ENCODE measurements at places on chromosomes 3 and 15.

DNA sequence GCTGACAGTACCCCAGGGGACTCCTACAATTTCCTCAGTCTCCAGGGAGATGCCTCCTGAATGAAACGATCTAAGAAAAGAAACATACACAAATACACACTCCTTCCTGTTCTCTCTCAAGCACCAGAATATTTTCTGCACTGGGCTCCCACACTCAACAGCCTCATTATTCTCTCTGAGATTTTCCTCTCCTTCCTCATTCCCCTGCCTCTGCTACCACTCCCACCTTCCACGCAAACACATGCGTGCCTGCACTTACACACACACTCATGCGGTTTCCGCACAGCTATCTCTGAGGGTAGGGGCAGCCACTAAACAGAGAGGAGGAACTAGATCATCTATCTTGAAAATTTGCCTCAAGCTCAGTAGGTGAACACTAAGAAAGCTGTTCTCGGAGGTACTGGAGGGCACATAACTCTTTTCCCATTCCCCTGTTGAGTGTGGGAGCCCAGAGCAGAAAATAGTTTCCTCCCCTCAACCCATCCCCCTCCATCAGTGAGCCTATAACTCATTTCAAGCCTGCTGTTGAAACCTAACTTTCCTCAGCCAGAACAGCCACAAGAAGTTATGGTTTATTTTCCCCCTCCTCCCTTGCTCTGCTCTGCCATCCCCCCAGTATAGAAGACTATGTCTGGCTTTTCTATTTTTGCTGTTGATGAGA lies 30.5 kb upstream of the TIPARP start:
- no peak for DNase-seq

- DNase-seq: peak; percentile 38
These were observed 62.0 kb upstream of the ACP3 start for GRCh38 chr3:132255041-132255745.

DNA sequence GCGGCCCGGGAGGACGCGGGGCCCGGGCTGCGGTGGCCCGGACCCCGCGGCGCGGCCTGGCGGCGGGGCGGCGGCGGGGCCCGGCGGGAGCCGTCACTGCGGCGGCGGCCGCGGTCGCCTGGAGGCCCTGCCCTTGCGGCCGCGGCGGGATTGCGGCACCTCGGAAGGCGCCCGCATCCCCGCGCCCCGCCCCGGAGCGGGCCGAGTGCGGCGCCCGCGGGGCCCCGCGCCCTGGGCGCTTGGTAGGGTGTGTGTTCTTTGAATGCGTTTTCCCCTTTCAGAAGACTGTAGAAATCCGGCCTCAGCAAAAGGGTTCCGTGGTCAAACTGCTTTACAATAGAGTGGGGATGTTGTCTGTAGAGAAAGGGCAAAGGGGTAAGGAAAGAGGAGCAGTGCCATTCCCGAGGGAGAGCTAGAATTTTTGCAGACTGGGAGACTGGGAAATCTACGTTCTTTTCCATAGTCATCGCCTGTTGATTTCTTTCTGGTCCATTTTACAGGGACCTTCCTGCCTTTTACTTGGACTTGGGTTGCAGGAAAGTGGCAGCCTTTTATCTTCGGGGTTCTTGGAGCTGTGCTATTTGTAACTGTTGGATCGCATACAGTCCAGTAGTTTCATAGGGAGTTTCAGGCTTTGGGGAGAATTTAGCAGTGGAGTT lies 630 bp downstream of the SNRK start:
- DNase-seq: no peak

DNA sequence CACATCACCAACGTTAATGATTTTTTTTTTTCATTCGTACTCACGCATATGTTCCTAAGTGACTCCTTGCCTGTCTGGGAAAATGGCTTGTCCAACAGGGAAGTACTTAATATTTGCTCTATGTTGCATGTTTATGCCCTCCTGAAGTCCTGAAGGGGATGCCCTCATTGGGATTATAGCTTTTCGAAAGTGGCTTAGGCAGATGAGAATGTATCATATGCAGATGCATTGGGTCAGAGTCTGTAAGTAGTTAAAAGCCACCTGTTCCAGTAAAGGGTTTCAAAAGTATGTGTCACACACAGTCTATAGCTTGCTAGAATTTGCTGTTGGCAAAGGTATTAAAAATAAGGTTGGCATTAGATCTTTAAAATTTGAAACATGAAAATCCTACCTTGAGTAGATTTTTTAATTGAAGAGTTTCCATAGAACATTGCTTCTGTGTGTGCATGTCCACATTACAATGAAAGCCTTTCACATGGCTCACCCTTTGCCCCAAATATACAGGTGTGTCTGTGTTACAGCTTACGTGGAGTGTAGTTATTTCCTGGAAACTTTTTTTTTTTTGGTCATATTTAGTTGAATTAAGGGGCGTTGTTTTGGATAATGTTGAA lies 2.1 kb downstream of the ABHD17C start:
- no peak for DNase-seq

GRCh38 chr3:186990878-186991308 lies 60.6 kb downstream of the ST6GAL1 start:
- peak; percentile 96 for DNase-seq

GRCh38 chr3:16942955-16943354 lies 58.2 kb downstream of the PLCL2 start:
- no peak for DNase-seq

DNA sequence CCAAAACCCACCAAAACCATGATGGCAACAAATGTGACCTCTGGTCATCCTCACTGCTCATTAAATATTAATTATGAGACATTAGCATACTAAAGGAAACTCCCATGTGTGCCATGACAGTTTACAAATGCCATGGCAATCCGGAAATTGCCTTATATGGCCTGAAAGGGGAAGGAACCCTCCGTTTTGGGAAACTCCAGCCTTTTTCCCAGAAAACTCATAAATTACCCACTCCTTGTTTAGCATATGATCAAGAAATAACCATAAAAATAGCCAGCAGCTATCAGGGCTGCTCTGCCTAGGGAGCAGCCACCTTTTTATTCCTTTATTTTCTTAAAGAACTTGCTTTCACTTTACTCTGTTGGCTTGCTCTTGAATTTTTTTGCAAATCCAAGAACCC lies 992.7 kb downstream of the NTRK3 start:
- DNase-seq: no peak
